ENCODE measurements at places on chromosomes 7 and 10. TPM values are rescaled to one million over a fixed set of nuclear protein-coding genes. Genes with fewer than 3 reads are reported as not detected.

Gene GNAT3
- 2.1 TPM for total RNA-seq

Gene CRTAC1
- 15.5 TPM for total RNA-seq

Gene GATA3
- 0.09 TPM for total RNA-seq

Gene NRCAM
- total RNA-seq = 194 TPM

Gene AKR1D1
- not detected for total RNA-seq

Data from cerebellum (tissue), 4 donors.